SK-N-SH treated with all-trans-retinoic acid at 6 μM for 48 hours (cell line): ENCODE measurements at places on chromosomes 2 and 18.

DNA sequence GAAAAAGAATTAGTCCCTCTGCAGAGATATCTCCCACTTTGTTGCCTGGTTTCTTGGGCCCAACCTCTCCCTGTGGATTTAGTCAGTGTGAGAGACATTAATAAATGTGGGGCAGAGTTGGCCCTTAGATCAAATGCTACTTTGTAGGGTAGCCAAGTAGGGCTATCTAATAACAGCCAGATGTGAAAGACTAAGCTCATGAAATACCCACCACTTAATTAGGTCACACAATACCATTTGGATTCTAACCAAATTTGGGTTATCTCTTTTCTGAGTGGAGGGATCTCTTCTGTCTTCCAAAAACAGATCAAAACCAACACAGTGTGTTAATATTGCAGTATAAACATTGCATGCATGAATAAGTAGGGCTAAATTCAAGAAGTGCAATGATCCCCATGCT is 626.8 kb upstream of the ZEB2 start:
- no peak for ATAC-seq

- no peak for ATAC-seq
These were observed 24.2 kb downstream of the TMEM18 start for GRCh38 chr2:652881-653480.

DNA sequence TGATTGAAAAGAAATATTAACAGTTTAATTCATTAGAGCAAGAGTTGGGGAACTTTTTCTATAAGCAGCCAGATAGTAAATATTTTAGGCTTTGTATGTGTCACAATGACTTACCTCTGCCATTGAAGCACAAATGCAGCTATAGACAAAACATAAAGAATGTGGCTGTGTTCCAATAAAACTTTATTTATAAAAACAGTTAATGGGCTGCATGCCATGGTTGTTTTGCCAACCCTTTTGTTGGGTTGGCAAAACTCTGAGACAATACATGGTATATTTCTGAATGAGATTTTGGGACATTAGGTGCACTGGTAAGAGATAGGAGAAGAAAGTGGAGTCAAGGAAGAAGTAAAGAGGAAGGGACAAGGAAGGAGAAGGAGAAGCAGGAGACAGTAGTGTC is 61.8 kb upstream of the CERS6 start:
- ATAC-seq = no peak

GRCh38 chr2:144692661-144693060 is 172.7 kb upstream of the ZEB2 start:
- ATAC-seq = no peak

GRCh38 chr2:162769066-162769465 is 69.5 kb downstream of the KCNH7 start:
- no peak for ATAC-seq

DNA sequence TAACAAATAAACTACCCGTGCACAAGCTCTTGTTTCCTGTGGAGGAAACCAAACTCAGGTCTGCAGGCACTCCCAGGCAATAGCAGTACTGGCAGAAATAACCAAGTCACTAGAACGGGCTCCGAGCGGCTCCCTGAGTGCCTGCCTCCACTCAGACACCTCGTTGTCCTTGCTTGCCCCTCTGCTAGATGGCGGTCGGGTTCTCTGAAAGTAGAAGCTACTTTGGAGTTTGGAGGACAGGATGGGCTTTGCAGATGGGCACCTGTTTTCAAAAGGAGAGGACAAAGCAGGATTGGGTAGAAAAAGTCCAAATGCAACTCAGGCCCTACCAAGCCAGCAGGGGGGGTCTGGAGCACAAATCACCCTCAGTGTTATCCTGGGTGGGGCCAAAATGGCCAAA is 136.4 kb downstream of the LRRC30 start:
- no peak for ATAC-seq

DNA sequence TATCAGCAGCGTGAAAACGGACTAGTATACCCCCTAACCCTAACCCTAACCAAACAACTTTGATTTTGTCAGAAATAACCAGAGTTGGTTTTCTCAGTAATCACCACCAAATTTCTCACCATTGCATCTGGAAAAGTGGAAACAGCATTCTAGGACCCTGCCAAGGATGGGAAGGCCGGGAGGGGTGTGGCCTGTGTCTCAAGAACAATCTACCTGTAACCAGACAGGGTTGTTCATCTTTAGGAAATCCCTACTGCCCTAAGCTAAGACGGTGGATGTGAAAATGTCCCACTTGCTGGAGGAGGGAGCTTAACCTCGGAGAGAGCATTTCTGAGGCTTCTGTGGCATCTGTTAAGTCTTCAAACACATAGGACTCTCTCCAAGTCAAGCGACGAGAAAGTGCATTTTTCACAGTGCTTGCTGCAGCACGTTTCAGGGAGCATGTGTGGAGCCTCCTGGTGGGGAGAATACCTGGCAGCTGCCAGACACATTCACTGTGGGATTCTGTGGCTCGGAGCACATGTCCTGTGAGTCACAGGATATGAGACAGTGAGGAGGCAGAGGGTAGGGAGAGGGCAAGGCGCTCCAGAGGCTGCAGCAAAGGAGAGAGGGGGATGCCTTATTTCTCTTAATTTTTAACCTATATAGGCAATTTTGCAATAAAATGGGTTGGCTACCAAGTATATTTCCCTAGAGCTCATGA is 207.5 kb downstream of the SPP2 start:
- ATAC-seq = peak; percentile 100

GRCh38 chr2:1662606-1663180 is 81.6 kb downstream of the PXDN start:
- ATAC-seq = no peak

GRCh38 chr2:217510771-217511291 is 492.0 kb downstream of the TNS1 start:
- ATAC-seq = peak; percentile 97

- peak; percentile 59; the same call in 2 of the 3 replicates for ATAC-seq
These were observed 86.9 kb upstream of the RBBP8 start for GRCh38 chr18:22846088-22846683.

DNA sequence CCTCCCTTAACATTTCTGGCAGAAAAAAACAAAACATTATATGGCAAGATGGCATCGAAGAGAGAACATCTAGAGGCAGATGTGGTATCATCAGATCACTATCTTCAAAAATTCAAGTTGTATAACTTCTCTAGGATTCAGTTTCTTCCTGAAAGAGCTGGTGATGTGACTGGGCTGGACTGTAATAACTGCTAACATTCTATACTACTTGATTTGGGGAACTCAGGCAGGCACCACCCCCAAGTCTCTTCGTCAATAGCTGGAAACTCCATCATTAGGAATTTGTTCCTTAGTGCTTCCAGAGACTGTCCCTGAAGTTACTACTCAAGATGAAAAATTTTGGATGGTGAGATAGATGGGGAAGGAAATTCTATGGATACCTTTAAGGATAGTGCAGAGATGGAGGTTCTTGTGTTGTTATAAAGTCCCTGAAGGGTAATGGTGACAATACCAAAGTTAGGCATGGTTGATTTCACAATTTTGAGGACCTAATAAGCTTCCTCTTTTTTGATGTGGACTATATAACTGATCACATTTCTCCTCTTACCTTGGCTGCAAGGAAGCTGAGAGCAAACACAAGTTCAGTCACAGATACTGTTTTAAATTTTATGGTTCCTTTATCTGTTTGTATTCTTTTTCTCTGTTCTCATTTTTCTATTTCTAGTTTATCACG is 59.1 kb upstream of the PGAP1 start:
- no peak for ATAC-seq

DNA sequence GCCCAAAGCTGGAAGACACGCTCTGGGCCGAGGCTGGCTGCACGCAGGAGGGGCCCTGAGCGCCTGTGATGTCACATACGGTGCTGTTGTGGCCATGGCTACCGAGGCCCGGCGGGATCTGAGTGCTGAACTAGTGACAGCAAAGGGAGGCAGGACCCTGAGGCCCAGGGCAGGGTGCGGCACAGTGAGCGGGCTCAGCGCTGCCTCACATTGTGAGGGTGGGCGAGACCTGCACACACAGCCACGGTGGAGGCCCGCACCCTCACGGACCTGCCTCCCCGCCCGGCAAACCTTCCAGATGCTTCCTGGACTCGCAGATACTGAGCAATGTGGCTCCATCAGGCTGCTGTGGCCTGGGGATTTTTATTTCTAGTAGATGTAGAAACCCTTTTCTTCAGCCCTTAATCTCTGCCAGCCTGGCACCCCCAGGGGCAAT is 133.8 kb upstream of the CTDP1 start:
- no peak for ATAC-seq

GRCh38 chr2:236338495-236339184 is 74.4 kb upstream of the ASB18 start:
- no peak for ATAC-seq

GRCh38 chr18:8802017-8802672 is 96.8 kb downstream of the MTCL1 start:
- no peak for ATAC-seq

DNA sequence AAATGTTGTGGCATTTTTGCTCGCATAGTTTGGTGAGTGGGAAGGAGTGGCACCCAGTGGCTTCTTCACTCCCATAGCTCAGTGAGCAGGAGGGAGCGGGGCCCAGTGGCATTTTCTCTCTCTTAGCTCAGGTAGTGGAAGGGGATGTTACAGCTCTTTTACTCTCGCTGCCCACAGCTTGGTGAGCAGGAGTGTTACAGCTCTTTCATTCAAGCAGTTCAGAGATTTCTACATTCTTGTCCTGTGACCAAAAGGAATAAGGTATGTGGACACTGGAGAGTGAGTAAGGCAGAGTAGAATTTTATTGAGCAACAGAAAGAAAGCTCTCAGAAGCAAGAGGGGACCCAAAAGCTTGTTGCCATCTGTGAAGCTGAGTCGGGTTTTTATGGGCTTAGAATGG is 192.4 kb downstream of the SPAG16 start:
- ATAC-seq = no peak

DNA sequence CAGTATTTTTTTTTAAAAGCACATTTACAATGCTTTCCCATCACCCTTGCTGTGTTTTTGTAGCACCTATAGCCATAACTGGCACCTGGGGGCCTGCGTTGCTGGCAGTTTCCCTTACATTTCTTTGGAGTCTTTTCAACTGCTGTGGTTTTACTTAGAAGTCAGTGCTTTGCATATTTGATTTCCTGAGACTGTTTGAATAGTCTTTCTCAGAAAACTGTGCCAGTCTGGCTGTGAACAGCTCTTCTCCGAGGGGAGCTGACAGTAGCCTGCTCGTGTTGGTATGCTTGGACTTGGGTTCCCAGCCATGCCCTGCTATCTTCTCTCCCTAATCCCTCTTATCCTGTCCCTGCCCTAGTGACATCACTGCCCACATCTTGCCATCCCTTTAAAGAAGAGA is 81.5 kb downstream of the DPP4 start:
- ATAC-seq = peak; percentile 27; the same call in 2 of the 3 replicates

DNA sequence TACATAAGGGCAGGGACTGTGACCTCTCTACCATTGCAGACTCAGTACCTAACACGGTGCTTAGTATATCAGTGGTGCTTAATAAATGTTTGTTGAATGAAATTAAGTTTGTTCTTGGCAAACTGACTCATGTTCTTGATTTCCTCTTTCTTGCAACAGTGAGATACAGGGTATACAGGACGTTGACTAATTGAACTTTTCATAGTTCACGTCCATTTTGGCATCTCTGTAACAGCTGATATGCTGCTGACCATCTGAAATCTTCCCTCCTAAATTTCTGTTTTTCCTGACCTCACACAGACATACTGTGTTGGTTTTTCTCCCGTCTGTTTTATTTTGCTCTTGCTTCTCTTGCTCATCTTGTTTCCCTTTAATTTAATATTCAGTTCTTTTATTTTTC is 44.2 kb downstream of the LHCGR start:
- ATAC-seq = no peak

DNA sequence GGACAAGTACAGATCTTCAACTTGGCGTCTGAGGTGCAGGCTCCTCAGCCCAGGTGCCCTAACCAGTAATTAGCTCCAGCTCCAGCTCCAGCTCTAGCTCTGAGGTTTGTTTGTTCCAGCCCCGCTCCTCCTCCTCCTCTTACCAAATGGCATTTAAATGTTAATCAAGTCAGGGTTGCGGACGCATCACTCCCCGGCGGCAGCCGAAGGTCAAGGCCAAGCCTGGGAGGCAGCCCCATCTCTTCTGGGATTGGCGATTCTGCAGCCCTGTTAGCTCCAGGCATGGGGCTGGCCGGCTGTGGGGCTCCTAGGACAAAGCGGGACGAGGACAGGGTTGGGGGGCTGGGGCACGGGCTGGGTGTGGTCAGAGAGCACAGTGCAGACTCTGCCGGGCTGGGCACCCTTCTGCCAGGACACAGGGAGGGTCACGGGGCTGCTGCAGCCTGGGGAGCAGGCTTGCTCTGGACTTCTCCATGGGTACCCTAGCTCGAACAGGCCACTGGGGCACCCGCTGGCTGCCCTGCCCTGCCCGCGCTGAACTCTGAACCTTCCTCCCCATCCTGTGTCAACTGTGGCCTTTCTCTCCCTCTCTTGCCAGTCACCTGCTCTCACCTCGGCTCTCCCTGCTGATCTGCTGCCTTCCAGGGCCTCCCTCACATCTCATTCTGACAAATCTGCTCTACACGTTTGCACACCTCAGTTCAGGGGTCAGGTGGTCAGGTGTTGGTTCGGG is 203.3 kb downstream of the CELF4 start:
- no peak for ATAC-seq

- ATAC-seq = no peak
These were observed 430.6 kb downstream of the TMX3 start for GRCh38 chr18:68284236-68284780.

GRCh38 chr18:32542221-32542798 is 71.6 kb upstream of the GAREM1 start:
- ATAC-seq = no peak

GRCh38 chr2:7691961-7692656 is 774.9 kb downstream of the RNF144A start:
- ATAC-seq = no peak

GRCh38 chr18:44732599-44732998 is 51.9 kb downstream of the SETBP1 start:
- peak; percentile 13; the same call in 2 of the 3 replicates for ATAC-seq

GRCh38 chr2:202193305-202193704 is 45.1 kb downstream of the SUMO1 start:
- no peak for ATAC-seq

- ATAC-seq = no peak
These were observed 58.2 kb downstream of the TWSG1 start for GRCh38 chr18:9392726-9393125.

- peak; percentile 78 for ATAC-seq
These were observed 545.4 kb downstream of the CCDC85A start for GRCh38 chr2:56729212-56729611.

GRCh38 chr2:71067567-71068217 is 756 bp upstream of the NAGK start:
- ATAC-seq = peak; percentile 65

DNA sequence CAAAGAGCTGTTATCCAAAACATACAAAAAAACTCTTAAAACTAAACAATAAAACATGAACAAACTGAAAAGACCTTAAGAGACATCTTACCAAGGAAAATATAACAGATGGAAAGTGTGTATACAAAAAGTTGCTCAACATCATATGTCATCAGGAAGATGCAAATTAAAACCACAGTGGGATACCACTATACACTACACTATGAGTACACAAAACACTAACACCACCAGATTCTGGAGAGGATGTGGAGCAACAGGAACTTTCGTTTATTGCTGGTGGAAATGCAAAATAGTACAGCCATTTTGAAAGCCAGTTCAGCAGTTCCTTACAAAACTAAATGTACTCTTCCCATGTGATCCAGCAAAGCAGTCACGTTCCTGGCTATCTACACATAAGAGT is 221.4 kb downstream of the CMPK2 start:
- no peak for ATAC-seq

- ATAC-seq = peak; percentile 53
These were observed 87.6 kb downstream of the MAIP1 start for GRCh38 chr2:200042944-200043343.
